ENCODE measurements at places on chromosomes 16 and 17.
A peak's percentile ranks its signal among the peaks of the same experiment; 100 is the strongest.

DNA sequence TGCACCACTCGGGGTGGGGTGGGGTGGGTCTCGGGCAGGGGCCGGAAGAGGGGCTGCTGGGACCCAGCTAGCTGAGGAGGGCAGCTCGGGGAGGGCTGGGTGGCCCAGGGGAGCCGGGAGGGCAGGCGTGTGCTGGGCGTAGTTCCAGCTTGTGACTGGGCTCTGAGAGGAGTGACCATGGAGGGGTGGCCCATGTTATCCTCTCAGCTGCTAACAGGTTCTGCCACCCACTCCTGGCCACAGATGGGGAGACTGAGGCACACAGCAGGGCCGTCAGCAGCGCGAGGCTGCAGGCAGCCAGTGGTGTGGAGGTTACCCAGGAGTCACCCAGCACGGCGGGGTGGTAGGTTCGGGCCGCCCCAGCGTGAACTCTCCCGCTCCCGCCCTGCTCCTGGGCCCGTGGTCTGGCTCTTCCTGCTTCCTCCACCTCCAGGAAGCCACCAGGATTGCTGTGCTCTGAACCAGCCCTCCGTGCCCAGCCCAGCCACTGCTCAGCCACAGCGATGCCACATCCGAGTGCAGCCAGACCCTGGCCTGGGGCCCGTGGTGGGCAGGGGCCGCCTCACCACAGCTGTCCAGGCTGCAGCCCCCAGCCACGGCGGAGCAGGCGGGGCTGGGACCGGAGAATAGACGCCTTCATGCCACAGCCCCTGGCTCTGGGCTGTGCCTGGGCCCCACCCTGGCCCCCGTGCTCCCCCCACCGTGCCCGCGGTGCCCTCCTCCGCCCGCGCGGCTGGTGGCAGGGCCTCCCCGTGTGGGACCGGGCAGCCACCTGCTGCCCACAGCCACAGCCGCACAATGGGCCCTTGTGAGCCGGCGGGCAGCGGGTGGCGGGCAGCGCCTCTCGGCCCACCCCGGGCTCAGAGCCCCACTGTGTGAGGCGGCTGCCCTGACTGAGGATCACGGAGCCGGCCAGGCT lies 26.3 kb upstream of the SSTR5 start:
- no peak for DNase-seq

- peak; percentile 54 for DNase-seq
Measured at GRCh38 chr16:11396241-11397048, 51.2 kb downstream of the RMI2 start.

GRCh38 chr16:53971616-53972015 lies 267.7 kb downstream of the FTO start:
- DNase-seq, result no peak

DNA sequence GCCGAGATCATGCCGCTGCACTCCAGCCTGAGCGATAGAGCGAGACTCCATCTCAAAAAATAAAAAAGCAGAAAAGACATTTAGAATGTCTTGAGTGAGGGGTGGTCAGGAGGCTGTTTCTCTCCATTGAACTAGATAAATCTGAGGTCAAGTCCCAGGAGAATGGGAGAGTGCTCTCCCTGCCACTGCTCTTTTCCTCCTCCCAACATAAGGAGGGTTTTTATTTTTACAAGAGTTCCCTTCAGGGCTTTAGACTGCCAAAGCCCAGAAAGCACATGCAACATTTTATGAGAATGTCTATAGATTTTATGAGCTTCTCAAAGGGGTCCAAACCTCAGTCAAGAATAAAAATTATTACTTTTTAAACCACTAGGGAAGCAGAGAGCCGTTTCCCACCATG lies 1.6 kb downstream of the RND2 start:
- no peak for DNase-seq

DNA sequence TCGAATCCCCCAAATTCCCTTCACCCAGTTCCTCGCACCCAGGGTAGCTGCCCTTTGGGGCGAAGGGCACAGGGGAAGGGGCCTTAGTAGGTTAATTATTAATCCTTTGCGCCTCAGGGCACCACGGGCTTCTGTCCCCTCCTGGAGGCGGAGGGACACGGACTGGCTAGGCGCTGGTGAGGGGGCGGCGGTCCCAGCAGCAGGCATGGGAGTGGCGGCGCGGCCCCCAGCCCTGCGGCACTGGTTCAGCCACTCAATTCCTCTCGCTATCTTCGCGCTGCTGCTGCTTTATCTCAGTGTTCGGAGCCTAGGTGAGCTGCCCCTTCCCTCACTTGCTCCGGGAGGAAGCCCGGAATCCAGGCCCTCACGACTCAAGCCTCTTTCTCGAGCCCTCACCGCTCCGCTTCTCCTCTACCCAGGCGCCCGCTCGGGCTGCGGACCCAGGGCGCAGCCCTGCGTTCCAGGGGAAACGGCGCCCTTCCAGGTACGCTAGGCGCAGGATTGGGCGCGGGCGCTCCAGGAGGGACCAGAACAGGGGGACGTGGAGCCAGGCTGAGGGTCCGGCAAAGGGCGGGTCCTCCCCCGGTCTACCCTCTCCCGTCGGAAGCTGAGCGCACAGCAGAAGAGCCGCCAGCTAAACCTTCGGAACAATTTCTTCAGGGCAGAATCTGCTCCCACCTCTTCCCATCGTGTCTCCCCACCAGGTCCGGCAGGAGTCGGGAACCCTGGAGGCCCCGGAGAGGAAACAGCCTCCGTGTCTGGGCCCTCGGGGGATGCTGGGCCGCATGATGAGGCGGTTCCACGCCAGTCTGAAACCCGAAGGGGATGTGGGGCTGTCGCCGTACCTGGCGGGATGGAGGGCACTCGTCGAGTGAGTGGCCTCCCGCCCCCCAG lies at the start of gene GLTPD2:
GLTPD2 (plus strand) TSS at position 158 of the 894 bp plus-strand sequence; CDS start at position 206, 48 bp downstream.
- DNase-seq, result no peak

GRCh38 chr16:81511371-81511770 lies 66.8 kb downstream of the CMIP start:
- no peak for DNase-seq

- DNase-seq, result no peak
Measured at GRCh38 chr16:50838165-50838564, 96.3 kb downstream of the CYLD start.

DNA sequence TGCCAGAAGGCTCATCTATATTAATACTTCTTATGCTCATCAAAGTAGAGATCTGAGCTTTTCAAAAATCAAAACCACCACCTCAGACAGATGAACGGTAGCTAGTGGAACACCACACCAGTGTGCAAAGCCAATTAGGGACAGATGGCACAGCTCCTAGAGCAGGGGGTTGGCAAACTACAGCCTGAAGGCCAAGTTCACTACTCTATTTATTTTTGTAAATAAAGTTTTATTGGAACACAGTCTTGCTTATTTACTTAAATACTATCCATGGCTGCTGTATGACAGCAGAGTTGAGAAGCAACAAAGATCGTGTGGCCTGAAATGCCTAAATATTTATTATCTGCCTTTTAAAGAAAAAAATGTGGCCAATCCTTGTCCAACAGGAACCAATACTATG lies 56.8 kb downstream of the AMFR start:
- no peak for DNase-seq

DNA sequence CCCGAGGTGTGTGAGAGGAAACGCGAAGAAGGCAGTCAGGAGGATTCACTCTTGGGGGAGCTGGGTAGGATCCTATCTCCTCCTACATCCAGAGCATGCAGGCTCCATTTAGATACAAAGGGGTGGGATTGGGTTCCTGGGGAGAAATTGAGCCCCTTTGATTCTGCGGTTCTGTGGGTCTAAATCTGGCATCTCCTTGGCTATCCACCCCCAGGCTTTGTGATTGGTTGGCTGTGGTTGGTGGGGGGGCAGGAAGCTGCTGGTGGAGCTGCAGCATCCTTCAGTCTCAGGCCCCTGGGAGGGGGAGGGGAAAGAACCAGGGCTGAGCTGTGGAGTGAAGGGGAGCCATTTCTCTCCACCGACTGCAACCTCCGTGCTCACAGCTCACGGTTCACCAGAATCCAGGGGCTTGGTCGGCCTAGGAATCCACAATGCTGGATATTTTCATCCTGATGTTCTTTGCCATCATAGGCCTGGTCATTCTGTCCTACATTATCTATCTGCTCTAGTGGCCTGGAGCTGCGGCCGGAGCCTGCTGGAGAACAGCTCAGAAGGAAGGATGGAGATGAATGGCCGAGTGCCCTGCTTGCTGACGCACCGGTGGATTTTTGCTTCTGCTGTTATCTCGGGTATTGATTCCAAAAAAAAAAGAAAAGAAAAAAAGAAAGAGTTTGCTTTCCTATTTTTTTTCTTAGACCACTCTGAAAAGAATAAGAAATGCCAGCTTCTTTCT lies at the start of gene LASP1NB:
LASP1NB (plus strand) TSS at position 352 of the 733 bp plus-strand sequence.
- DNase-seq, result no peak

- no peak for DNase-seq
Measured at GRCh38 chr17:47840001-47840741, 902 bp downstream of the SCRN2 start.

- DNase-seq, result no peak
Measured at GRCh38 chr17:15890279-15890892, 54.5 kb upstream of the ADORA2B start.

GRCh38 chr16:4894276-4895150 lies 42.4 kb downstream of the PPL start:
- DNase-seq, result no peak

DNA sequence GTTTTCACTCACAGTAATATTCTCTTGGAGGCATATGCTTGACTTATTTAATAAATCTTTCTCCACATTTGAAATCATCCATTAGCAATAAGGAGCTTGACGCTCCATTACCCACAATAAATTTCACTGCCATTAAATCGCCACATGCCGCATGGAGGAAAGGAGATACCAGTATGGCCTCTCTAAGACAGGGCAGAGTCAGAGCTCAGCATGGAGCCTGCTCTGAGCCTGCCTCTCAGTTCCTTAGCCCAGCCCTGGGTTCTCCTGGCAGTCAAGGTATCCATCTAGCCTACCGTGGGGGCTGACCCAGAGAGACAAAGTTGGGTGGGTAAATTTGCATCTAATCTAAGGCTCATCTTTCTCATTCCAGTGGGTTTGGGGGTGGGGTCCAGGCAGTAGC lies 80.3 kb upstream of the CES5A start:
- DNase-seq, result no peak

- no peak for DNase-seq
Measured at GRCh38 chr16:4003576-4003975, 112.7 kb downstream of the ADCY9 start.

GRCh38 chr16:5605404-5605803 lies 507.8 kb upstream of the EEF2KMT start:
- DNase-seq, result no peak

- peak; percentile 56 for DNase-seq
Measured at GRCh38 chr17:50056217-50056960, 479 bp downstream of the ITGA3 start.

- DNase-seq, result no peak
Measured at GRCh38 chr16:86232496-86232895, 277.8 kb upstream of the FOXF1 start.

- DNase-seq, result no peak
Measured at GRCh38 chr16:79100447-79100846, 500.1 kb downstream of the MAF start.

DNA sequence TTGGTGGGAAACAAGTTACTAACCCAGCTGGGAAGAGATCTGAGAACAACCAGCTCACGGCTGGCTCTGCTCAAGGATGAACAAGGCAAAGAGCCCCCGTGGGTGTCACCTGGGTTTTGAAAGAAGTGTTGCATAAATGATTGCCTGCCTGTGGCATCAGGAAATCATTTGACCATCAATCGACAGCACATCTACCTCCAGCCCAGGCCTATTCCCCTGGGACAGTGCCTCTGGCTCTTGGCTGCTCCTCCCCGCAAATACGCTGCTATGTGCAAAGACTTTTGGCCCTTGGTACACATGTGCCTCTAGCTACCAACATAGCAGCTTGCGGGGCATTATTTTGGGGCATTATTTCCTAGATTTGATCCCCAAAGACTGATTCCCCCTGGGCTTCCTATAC lies 39.4 kb upstream of the SMPD3 start:
- DNase-seq, result no peak

GRCh38 chr17:42895185-42895555 lies 5.4 kb upstream of the G6PC1 start:
- DNase-seq, result no peak

GRCh38 chr16:11423315-11424117 lies 78.3 kb downstream of the RMI2 start:
- no peak for DNase-seq

DNA sequence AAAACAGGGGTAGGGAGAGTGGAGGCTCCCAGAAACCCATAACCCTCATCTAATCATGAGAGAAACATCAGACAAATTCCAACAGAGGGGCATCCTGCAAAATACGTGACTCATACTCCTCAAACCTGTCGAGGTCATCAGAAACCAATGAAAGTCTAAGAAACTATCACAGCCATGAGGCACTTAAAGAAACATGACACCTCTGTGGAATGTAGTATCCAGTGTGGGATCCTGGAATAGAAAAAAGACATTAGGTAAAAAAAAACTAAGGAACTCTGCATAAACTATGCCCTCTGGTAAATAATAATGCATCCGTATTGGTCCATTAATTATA lies 16.4 kb downstream of the CDH5 start:
- no peak for DNase-seq

DNA sequence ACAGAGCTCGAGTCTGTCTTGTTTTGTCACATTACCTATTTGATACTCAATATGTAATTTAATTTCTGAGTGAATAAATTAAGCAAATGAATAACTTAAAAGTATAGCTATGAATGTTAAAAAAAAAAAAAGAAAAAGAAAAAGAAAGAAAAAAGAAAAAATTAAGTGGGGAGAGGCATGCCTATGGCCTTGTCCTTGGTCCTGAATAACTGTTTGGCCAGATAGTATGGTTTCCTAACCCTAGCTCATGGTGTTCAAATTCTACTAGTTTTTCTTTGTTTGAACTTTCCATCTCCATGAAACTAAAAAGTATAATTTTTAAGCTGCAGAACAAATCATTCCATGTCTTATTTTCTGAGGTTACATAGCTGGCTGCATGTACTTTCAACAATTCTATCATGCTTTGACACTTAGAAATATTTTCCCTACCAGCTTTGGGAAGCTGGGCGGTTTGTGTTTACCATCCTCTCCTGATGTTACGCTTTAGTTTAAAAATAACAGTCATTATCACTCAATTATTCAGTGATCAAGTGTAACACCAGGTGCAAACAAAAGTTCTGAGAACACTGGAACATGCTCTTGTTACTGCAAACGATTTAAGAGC lies 31.8 kb downstream of the TOX3 start:
- DNase-seq, result no peak

GRCh38 chr16:3643095-3643730 lies 11.3 kb upstream of the DNASE1 start:
- no peak for DNase-seq

DNA sequence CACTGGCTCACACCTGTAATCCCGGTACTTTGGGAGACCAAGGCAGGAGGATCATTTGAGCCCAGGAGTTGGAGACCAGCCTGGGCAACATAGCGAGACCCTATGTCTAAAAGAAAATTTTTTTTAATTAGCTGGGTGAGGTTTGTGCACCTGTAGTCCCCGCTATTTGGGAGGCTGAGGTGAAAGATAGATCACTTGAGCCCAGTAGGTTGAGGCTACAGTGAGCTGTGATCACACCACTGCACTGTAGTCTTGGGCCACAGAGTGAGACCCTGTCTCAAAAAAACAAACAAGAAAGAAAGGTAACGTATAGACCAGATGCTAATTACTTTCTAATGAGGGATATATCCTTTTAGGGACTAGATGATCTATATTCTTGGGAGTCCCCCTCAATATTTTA lies 8.1 kb downstream of the NOL11 start:
- no peak for DNase-seq

- no peak for DNase-seq
Measured at GRCh38 chr16:85579191-85579590, 33.9 kb upstream of the GSE1 start.

- no peak for DNase-seq
Measured at GRCh38 chr17:48615047-48615962, at the start of gene HOXB8. Gene HOXB8 (minus strand): TSS chr17:48615292. CDS start chr17:48614704, 588 bp downstream.
